ENCODE measurements at places on chromosomes 7 and 10.
A peak's percentile ranks its signal among the peaks of the same experiment; 100 is the strongest.

DNA sequence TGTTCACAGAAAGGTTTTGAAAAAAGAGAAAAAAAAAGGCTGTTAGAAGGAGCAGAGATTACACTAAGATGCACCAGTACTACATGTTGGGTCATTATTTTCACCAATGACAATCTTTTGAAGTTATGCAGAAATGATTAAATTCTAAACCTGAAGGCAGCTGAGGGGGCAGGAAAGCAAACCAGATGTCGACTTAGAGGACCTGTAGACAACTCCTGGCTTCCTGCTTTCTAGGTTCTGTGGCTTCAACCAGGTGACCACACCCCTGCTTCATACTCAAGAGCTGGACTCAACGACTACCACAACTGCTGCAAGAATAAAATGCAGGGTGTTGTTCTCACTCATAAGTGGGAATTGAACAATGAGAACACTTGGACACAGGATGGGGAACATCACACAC, 30.0 kb downstream of the MYOF start:
- DNase-seq, result no peak

DNA sequence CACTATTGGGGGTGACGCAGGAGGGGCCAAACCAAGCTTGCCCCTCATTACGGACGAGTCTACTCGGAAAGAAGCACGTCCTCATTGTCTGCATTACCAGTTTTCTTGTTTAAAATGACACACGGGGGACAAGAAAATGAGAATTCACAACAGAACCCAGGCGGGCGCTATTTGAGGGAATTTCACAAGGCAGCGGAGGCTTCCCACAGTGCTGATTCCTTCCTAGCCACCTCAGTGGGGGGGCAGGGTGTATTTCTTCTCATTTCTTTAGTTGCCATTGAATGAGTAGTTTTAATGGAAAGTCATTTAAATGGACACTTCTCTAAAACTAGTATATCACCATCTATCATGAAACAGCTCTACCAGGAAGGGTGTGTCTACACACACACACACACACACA, 42.9 kb downstream of the NRAP start:
- DNase-seq, result no peak

DNA sequence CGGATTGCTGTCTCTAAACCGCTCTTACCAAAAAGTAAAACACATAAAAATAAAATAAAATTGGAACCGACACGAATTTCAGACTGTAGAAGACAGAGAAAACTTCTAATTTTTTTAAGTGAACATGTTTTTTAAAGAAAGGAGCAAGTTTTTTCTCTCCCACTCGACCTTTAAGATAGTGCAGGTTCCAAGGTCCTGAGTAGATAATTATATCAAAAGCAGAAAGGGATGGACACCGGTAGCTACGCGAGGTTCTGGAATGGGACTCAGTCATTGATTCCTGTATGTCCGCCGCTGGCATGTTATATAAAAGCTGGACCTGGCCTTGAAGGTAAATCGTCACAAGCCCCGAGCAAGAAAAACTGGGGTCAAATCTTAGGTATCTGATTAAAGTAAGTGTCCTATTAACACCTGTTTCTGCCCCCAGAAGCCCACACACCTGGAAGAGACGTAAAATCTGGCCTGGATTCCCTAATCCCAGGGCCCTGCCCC, 462 bp upstream of the CISD1 start:
- DNase-seq, result peak; percentile 88

DNA sequence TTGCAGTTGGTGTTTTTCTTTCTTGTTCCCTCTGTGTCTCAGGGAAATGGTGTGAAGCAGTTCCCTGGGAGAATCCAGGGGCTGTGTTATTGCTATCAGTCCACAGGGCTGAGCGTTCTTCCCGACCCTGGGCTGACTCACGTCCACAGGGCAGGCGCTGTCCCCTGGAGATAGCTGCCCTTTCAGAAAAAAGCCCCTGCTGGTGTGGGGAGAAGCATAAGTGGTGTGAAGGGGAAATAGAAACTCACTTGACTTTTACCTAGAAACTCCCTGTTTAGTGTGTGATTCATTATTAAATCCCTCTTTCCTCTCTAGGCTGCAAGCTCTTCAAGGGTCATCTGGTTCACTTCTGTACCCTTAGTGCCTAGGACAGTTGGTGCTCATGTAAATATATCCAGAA, 63.3 kb upstream of the SMNDC1 start:
- no peak for DNase-seq

- no peak for DNase-seq
Measured at GRCh38 chr10:71627230-71627939, 92.2 kb downstream of the C10orf105 start.

DNA sequence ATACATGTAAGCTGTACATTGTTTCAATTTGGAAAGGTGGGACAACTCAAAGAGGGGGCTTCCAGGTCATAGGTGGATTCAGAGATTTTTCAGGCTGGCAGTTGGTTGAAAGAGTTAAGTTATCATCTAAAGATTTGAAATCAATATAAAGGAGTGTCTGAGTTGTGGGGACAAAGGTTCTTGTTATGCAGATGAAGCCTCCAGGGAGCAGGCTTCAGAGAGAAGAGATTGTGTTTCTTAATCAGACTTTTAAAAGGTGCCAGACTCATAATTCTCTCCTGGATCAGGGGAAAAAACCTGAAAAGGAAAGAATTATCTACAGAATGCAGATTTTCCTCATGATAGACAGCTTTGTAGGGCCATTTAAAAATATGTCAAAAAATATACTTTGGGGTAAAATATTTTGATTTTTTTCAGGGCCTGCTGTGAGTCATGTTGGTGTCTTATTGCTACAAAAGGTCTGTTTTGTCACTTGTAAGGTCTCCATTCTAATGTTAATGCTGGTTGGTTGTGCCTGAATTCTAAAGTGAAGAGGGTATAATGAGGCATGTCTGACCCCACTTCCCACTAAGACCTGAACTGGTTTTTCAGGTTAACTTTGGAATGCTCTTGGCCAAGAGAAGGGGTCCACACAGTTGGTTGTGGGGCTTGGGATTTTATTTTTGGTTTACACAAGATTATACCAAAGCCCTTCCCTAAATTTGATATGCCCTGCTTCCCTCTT, 52.7 kb upstream of the PRSS1 start:
- no peak for DNase-seq

- no peak for DNase-seq
Measured at GRCh38 chr10:30459283-30459682, 25.3 kb downstream of the MAP3K8 start.

- DNase-seq, result no peak
Measured at GRCh38 chr7:133398506-133398905, 145.6 kb downstream of the EXOC4 start.

GRCh38 chr10:97090035-97090434, 95.7 kb downstream of the SLIT1 start:
- DNase-seq, result no peak

- DNase-seq, result no peak
Measured at GRCh38 chr7:140746751-140747150, 50.2 kb downstream of the NDUFB2 start.

DNA sequence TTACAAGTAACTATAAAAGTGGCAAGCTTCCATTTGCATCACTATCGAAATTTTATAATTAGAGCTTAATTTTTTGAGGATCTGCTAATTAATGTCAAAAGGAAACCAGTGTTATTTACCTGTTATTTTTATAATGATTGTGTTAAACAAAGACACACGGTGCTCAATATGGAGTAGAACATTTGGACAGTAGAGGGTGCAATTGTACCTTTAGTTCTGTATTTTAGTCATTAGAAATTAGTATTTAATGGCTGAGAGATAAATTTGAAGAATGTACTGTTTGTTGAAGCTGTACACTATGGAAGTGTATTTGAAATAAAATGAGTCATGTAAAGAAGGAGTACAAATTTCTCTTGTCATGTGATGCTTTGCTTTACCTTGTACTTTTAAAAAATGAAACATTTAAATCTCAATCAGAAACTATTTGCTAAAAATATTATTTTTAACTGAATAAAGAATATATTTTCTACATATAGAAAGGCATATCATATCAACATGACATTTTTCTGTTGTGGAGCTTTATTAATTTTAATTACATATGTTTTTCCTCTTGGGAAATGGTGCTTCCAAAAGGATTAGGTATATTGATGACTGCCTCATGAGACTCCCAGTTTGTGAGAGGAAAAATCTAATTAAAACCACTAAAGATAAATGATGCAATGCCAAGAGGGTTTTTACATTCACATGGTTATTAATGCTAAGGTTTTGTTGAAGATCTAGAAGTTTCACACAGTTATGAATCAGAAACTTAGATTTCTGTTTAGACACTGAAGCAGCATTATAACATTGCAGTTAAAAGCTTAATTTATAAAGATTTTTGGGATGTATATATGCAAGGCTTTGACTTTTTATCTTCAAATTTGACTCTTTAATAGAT, 10.4 kb upstream of the PRKG1 start:
- DNase-seq, result no peak

DNA sequence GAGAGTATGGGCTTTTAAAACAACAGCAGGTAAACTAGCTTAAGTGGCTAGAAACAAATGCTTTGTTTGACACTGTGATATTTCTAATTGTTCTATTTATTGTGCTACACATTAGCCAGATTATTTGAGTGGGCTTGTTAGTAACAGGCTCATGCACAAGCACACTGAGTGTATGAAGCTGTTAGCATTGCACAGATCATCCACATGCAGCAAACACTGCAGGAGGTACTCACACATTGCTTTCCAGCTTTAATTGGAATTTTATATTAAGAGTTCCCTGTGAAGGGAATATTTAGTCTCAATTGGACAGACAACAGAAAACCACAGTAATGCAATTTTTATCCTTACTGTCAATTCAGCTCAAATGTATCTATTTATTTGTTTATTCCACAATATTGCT, 92.9 kb upstream of the ZNF804B start:
- no peak for DNase-seq

- no peak for DNase-seq
Measured at GRCh38 chr10:99964791-99965190, 45.0 kb downstream of the DNMBP start.

DNA sequence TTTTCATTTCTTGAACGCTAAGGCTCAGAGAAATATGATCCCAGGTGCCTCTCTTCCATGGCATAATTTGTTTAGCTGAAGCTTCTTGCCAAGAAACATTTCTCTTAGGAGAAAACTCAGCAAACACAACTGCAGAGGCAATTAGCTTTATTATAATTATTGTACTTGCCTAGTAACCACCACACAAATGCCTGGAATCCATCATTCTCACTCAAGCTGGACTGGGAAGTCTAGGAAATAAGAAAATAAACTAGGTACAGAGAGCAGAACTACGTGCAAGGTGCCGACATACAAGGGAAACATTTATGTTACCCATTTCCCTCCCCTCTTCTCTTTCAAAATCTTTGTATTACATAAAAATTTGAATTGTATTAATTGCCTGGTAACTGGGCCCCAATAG, 15.1 kb downstream of the SLC35B4 start:
- DNase-seq, result no peak

DNA sequence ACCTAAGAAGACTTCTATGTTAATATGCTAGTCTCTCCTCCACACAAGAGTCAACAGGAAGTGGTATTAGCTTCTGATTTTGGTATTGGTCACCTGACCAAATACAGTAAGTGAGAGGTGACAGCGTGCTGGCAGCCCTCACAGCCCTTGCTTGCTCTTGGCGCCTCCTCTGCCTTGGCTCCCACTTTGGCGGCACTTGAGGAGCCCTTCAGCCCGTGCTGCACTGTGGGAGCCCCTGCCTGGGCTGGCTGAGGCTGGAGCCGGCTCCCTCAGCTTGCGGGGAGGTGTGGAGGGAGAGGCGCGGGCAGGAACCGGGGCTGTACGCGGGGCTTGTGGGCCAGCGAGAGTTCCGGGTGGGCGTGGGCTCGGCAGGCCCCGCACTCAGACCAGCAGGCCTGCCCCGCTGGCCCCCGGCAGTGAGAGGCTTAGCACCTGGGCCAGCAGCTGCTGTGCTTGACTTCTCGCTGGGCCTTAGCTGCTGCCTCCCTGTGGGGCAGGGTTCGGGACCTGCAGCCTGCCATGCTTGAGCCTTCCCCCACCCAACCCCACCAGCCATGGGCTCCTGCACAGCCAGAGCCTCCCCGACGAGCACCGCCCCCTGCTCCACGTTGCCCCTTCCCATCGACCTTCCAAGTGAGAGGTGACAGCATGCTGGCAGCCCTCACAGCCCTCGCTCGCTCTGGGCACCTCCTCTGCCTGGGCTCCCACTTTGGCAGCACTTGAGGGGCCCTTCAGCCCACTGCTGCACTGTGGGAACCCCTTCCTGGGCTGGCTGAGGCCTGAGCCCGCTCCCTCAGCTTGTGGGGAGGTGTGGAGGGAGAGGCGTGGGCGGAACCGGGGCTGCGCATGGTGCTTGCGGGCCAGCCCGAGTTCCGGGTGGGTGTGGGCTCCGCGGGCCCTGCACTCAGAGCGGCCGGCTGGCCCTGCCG, 4.2 kb upstream of the ACSL5 start:
- DNase-seq, result no peak

- DNase-seq, result no peak
Measured at GRCh38 chr10:113609704-113610108, 54.1 kb downstream of the NRAP start.

DNA sequence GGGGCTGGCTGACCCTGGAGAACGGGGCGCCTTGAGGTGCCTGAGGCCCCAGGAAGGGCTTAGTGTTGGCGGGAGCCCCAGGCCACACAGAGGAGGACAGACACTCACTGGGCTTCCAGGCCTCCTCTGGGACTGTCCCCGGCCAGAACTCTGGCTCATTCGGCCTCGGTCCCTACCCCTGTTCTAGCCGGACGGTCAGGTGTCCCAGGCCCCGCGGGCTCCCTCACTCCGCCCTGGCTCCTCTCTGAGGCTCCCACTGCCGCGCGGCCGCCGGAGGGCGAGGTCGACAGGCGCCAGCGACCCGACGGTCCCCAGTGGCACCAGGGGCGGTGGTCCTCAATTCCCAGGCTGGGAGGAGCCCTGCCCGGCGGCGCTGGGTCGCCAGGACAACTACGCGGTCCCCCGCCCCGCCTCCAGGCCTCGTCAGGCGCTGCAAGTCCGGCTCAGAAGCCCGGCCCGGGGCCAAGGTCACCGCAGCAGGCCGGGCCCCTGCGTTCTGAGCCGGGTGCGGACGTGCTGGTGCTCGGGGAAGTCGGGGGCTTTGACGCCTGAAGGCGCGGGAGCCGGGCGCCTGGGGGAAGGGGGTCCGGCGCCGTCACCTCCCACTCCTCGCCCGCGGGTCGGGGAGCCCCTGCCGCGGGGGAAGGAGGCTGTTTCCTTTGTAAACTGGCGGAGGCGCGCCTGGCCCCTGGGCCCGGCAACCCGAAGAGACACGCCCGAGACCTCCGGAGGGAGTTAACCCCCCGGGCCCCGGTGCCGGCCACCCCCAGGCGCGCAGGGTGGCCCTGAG, 1.1 kb upstream of the PWWP2B start:
- DNase-seq, result no peak

DNA sequence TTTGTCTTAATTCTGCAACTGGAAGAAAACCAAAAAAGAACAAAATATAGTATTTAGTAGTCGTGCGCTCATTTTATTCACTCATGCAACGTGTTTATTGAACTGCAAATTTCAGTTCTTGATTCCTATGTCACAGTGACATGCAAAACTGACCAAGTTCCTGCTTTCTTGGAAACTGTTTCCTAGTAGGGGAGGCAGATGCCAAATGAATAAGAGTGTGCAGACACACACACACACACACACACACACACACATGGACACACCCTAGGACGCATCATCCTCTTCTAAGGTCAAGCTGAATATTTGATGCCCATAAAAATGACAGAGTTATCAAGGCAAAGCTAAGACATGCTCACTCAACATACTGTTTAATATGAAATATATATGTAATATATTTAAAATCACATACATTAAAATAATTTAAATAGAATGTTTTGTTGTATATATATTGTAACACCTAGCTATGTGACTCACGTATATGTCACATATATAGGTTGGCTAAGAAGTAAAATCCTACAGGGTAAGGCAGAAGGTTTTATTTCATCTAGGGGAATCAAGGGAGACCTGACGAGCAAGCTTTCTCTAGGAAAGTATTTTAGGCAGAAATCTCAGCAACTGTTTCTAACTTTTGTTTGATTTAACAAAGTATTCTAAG, 79.6 kb downstream of the SVIL start:
- no peak for DNase-seq

GRCh38 chr7:77197141-77197540, 2.5 kb downstream of the FGL2 start:
- DNase-seq, result no peak

All from NCI-H1092 treated with DMSO at 0.1 percent for 48 hours (cell line).